ENCODE measurements at places on chromosomes 13 and 19.

- no peak for DNase-seq
Measured at GRCh38 chr19:30621326-30621920, 249.2 kb downstream of the ZNF536 start.

GRCh38 chr13:79402679-79403078, 3.4 kb downstream of the RBM26 start:
- no peak for DNase-seq

- DNase-seq = no peak
Measured at GRCh38 chr19:47663435-47663910, 49.7 kb upstream of the EHD2 start.

DNA sequence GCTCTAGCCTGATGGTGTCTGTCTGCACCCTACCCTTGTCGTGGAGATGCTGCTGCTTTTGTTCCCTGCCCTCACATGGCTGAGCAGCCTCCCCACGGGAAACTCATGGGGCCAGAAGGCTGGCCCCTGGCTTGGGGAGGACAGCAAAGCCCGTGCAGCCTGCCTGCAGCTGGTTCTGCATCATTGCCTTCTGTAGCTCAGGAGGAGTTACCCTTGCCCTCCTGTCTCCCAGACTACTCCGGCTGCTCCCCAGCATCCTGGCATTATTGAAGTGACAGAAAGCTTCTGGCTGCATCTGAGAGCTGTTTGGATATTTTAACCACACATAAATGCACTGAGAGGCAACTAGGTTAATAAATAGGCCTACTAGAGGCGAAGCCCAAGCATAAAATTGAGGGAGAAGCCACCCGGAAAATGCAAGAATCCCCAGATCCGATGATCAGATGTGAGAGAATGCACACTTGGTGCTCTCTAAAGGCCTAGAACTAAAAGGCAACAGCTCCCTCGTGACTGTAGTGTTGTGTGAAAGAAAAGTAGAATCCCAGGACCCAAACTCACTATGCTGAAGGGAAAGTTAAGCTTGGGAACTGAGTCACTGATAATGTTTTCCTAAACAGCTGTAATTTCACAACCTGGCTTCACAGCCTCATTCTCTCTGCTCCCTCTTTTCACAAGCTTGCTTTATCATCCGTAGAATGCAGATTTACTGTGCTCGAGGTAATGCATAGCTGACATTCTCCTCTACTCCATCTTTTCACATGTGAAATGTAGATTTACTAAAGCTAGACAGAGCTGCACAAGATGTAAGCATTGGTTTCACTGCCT, 110.8 kb downstream of the TNFRSF19 start:
- DNase-seq = no peak

GRCh38 chr19:3186160-3186688, 494 bp downstream of the NCLN start:
- DNase-seq = no peak

GRCh38 chr13:110642291-110642981, 27.1 kb downstream of the NAXD start:
- DNase-seq = no peak

GRCh38 chr19:17325133-17325532, 9.5 kb downstream of the ANO8 start:
- DNase-seq = no peak

- no peak for DNase-seq
Measured at GRCh38 chr13:59211606-59212005, 952.1 kb downstream of the DIAPH3 start.

DNA sequence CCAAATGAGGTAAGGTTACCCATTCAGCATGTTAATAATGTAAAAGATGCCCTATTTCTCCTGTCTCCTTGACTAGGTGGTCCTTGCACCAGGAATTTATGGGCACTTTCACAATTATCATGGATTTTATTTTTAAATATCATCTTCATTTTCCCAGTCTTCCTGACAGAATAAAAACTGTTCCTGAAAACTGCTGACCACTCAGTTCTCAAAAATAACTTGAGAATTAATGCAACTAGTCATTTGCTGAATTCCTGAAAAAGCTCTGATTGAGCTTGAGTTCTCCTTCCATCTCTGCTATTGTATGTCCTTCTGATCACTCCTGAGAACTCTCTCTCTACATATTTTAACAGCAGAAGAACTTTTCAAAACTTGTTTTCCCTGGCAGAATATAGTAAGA, 55.0 kb downstream of the DCLK1 start:
- no peak for DNase-seq
